ENCODE measurements at places on chromosomes 1 and 21. TPM values are rescaled to one million over a fixed set of nuclear protein-coding genes. Genes with fewer than 3 reads are reported as not detected.

The KCNA3 gene
- 2.3 TPM for total RNA-seq

The HES2 gene
- not detected for total RNA-seq

The EIF4G3 gene
- total RNA-seq, result 48.8 TPM

The SLC44A5 gene
- 5.4 TPM for total RNA-seq

The PLA2G4A gene
- total RNA-seq, result 11.2 TPM

The CTSE gene
- total RNA-seq, result 4.9 TPM

The OLFML3 gene
- total RNA-seq, result 9.9 TPM

Data from body of pancreas (tissue), 4 donors.